RPMI8226 (cell line): ENCODE measurements at places on chromosomes 3 and 15.
A peak's percentile ranks its signal among the peaks of the same experiment; 100 is the strongest.

DNA sequence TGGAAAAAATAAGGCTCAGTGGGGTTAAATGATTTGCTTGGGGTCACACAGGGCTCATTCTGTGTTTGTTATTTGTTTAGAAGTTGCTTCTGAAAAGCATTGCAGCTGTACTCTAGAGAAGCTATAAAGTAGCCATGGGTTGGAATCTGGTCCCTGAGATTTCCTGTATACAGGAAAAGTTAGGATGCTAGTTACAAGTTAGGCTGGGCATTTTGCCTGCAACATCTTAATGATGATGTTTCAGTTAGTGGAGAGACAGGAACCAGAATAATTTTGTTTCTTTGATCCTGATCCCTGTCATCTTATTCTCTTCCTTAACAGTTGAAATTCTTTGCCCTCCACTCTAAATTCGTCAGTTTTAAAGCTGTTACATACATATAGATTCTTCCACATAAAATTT is 445.3 kb downstream of the OTOL1 start:
- no peak for DNase-seq

DNA sequence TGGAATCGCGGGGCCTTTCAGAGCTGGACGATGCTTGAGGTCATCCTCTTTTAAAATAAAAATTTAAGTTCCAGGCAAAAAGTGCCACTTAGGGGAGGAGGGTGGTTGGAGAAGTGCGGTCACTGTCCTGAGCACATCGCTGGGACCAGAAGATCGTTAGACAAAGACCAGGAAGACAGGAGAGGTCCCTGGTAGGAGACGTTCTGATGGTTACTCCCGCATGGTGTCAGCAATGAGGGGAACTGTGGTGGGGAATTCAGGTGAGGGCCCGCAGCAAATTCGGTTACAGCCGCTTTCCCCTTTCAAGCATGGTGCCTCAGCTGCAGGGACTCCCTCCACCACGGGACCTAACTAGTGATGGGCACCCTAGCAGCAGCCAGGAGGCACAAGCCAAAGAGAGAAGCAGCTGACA is 1.0 kb upstream of the ISY1 start:
- peak; percentile 60 for DNase-seq

DNA sequence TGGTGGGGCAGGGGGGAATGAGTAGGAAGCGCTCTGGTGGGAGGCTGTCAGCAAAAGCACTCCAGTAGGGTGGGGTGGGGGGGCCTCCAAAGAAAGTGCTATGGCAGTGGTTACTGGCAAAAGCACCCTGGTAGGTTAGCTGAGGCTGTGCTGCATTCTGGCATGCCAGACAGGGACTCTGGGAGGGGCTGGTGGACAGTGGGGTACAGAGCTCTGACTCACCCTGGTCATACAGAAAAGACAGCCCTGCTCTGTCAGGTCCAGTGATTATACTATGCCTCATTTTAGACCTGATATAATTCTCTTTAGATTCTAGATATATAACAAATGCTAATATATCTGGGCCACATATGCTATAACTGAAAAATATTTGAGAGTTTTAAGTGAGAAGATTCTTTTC is 82.8 kb upstream of the CPNE4 start:
- DNase-seq, result no peak

- DNase-seq, result peak; percentile 60
These were observed 1.1 kb downstream of the EHD4 start for GRCh38 chr15:41971089-41971894.

- no peak for DNase-seq
These were observed 7.7 kb downstream of the RYK start for GRCh38 chr3:134242649-134243617.

- no peak for DNase-seq
These were observed 25.4 kb downstream of the SYNM start for GRCh38 chr15:99130314-99130713.

DNA sequence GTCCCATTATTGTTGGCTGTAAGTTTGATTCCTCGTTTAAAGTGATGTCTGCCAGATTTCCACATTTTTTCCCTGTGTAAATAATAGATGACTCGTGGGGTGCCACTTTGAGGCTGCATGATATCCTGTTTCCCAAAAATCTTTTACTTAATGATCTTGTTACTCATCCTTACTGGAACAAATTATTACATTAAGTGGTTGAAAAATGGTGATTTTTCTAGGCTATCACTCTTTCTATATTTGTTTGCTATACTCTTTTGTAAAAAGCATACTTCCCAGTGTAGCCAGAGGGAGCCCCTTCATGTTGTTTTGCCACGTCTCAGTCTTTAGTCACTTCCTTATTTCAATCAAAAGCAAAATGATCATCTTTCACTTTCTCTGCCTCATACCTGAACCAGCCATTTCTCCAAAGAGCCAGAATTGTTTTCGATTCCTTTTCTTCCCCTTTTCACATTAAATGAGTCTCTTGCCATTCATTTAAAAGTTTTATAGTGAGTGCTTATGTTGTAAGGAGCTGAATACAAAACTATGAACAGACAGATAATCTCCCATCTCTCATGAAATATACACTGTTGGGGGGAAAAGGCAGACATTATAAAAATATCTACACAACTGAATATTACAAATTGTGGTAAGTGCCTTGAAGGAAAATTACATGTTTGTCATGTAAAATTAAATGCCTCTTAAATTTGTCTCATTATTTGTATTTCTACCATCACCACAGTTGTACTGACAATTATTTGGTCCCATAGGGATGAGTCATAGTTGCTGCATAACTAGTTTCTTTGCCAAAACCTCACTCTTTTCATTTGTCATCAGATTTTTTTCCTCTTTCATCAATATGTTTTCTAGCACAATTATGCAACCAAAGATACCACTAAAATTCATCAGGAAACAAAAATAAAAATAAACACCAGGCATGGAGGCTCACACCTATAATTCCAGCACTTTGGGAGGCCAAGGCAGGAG is 41.5 kb downstream of the ADGRG7 start:
- DNase-seq, result peak; percentile 65

- DNase-seq, result no peak
These were observed 13.5 kb upstream of the CCDC80 start for GRCh38 chr3:112654492-112654891.

DNA sequence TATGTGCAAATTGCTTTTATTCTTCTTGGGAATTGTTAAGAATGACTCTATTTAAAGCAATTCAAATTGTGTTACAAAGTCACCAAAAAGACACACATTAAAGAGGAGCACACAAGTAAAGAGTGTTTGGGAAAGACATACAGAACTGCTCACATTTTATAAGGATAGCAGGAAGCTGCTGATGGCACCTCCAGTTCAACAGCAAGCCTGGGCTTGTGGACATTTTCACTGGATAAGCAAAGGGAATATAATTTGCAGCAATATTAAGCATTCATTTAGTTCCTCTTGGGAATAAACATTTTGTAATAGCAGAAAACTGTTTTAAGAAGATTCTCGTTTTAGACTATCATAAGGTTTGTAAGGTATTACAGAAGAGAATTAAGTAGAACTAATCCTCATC is 1271.9 kb downstream of the ZPLD1 start:
- DNase-seq, result no peak

- no peak for DNase-seq
These were observed 1.4 kb downstream of the TNIK start for GRCh38 chr3:171458864-171459136.
